Chondrocyte (in vitro differentiated cells): ENCODE measurements at places on chromosomes 6 and 20. TPM values are rescaled to one million over a fixed set of nuclear protein-coding genes. Genes with fewer than 3 reads are reported as not detected.

The ADGRF1 gene
- not detected in 3 replicates for total RNA-seq

The MAN1A1 gene
- total RNA-seq = 6.9 to 16.3 TPM (median 7.2 TPM) in 3 replicates

The VSX1 gene
- not detected in 3 replicates for total RNA-seq

The UNC93A gene
- not detected in 3 replicates for total RNA-seq

The GCLC gene
- 35.2 to 39.0 TPM (median 37.1 TPM) in 3 replicates for total RNA-seq

The SIRPB2 gene
- total RNA-seq = not detected in 3 replicates

The CD24 gene
- 1.3 to 2.8 TPM (median 1.8 TPM) in 3 replicates for total RNA-seq

The IDH3B gene
- total RNA-seq = 56.5 to 65.9 TPM (median 57.1 TPM) in 3 replicates
